NT2/D1 (cell line): ENCODE measurements at places on chromosomes 11 and 22.

GRCh38 chr11:43419460-43419859 lies 60.7 kb downstream of the TTC17 start:
- DNase-seq = peak; percentile 16

DNA sequence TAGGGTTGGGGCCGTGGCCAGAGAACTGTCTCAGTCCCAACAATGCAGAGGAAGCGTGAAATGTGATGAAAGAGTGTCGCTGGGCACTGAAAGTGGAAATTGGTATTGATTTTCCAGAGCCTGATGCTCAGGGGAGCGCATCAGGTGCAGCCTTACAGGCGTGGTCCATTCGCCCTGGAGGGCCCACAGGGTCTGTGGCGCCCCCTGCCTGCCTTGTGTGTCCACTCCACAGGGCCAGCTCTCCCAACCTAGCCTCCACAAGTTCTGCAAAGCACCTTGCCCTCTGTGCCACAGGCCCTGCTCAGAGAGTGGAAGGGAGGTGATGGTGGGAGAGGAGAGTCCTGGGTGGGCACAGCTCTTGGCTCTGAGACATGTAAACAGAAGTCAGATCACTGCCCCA lies 54.9 kb upstream of the LMO1 start:
- no peak for DNase-seq

DNA sequence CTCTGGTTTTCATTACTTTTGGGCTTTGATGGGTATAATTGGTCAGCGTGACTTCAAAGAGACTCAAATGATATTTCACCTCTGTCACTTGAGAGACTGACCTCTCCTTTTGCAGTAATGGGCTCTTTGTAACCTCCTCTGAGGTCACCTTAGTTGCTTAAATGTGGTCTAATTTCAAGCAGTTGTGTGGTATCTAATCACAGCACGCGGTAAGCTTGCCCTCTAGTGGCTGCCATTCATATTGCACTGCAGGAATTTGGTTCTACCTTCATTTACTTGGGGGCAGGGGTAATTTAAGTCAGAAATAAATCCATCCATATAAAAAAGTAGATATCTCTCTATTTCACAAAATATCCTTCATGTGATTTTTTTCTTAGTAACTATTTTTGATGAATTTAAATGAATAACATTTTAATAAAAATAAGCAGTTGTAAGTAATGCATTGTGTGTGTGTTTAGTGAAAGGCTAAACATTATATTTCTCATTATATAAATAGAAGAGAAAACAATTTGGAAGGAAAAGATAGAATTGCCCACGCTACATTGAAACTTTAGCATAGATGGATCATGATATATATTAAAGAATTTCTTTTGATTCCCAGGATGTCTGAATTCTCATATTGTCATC lies 55.0 kb upstream of the ANO3 start:
- peak; percentile 48 for DNase-seq

- peak; percentile 25 for DNase-seq
These were observed 11.2 kb upstream of the PPP2R1B start for GRCh38 chr11:111777094-111778046.

DNA sequence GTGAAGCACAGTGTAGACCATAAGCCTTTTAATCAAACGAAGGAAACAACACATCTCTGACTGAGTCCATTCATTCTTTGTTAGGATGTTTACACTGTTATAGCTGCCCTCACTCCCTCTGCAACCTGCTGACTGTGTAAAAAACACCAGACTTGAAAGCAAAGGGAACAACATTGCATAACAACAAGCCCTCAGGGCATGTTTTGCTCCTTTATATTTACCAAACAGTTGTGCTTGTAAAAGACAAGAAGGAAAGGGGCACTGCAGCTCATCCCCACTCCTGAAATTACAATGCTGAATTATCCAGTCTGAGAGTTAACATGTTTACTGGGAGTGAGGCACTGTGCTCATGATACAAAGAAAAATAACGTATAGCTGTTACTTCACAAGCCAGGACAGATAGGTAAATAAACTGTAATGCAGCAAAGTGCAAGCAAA lies 46.4 kb downstream of the RAB30 start:
- peak; percentile 47 for DNase-seq

DNA sequence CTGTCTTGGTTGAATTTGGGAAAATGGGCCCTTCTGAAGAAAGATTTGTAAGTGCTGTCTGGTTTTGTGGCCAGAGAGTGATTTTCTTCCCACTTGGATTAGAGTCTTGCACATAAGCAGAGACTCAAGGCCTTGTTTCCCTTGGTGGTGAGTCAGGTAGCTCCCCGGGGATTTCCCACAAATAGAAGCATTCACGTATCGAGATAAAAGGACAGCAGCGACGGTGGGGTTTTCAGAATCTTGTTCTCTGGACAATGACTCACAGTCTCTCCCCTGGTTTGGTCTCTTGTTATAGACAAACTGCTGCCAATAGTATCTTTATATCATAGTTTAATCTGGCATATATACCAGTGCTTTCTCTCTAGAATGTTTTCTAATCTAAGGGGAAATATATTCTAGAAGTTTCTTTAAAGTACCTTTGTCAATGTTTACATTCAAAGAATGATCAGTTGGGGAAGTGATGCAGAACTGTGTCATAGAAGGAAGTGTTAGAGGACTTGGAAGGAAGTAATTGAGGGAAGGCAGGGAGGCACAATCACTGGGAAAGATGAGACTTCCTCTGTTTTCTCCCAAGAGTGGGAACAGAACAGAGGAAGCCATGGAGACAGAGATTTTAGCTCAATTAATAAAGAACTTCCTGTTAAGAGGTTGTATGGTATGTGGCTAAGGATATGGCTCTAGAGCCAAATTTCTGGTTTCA lies 18.1 kb downstream of the POLA2 start:
- no peak for DNase-seq

DNA sequence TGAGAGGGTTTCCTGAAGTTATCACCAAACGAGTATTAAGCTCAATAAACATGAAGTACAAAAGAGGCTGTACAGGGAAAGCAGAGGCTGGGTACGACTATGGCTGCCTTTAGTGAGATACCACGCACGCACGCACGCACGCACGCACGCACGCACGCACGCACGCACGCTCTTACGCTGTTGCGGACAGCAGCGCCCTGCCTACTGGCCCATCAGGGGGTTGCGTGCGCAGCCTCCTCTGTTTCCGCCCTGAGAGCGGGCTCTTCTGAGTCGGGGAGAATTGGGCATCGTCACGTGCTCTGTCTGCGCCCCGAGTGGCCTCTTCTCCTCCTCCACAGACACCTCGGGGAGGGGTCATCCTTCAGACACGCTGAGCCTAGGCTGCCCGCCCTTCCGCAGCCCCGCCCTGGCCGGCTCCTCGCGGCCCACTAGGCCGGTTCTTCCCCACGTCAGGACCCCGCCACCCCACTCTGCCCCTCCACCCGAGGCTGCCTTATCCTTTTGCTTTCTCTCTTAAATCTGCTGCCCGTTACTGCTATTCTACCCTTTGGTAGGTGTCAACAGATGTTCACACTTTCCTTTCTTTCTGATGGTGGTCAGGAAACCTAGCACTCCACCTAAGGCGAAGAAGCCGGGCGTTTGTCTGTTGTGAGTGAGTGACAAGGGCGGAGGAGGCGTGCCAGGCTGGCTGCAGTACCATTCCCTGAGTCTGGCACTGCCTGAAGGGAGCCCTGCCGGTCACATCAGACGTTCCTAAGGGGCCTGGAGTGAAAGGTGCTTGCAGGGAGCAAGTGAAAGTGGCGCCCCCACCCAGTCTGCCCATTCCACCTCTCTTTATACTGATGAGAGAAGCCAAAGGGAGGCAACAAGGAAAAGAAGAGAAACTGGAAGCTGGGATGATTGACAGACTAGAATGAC lies 300.4 kb upstream of the B3GAT1 start:
- no peak for DNase-seq

DNA sequence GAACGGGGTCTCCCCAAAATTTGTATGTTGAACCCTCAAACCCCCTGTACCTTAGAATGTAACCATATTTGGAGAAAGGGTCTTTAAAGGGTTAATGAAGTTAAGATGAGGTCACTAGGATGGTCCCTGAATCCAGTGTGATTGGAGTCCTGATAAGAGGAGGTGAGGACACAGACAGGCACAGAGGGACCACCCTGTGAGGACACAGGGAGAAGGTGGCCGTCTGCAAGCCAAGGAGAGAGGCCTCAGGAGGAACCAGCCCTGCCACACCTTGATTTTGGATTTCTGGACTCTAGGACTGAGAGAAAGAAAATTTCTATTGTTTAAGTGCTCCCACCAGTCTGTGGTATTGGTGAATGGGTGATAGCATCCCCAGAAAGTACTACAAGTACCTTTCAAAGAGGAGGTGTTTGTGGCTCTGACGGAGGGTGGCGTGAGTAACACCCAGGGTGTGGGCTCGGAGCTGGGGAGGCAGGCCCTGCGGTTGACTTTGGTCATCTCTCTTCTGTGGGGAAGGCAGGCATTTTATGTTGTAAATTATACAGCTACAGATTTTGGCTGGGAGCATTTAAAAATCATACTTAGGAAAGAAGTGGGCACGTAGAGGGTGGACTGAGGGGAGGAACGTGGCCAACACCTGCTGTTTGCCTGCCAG lies 13.8 kb downstream of the MRGPRF start:
- no peak for DNase-seq
